ENCODE measurements at places on chromosomes 1 and 21.

DNA sequence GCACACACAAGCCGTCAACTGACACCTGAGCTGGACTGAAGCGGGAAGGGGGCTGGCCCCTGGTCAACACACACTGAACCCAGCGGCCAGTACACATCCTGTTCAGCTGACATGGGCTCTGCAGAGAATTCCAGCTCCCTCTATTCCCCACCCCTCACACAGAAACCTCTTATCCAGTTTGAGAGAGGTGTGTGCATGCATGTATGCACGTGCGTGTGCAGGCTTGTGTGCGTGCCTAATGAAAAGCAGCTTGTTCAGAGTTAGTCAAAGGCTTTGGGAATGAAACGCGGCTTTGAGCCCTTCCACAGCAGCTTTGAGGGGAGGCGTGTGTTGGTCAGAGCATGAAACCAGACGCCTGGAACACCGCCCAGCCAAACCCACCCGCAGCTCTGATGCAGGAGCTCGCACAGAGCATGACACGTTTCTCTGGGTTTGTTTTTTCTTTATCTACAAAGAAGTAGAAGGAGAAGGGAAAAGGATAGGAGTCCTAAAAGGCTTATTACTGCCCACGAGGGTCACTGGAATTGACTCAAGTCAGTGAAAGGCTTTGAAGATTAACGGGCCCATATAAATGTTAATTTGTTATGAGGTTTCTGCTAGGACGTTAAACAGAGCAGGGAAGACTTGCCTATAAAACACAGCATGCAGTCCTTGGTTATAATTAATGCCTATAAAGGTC, 184.2 kb downstream of the ETS2 start:
- no peak for DNase-seq

DNA sequence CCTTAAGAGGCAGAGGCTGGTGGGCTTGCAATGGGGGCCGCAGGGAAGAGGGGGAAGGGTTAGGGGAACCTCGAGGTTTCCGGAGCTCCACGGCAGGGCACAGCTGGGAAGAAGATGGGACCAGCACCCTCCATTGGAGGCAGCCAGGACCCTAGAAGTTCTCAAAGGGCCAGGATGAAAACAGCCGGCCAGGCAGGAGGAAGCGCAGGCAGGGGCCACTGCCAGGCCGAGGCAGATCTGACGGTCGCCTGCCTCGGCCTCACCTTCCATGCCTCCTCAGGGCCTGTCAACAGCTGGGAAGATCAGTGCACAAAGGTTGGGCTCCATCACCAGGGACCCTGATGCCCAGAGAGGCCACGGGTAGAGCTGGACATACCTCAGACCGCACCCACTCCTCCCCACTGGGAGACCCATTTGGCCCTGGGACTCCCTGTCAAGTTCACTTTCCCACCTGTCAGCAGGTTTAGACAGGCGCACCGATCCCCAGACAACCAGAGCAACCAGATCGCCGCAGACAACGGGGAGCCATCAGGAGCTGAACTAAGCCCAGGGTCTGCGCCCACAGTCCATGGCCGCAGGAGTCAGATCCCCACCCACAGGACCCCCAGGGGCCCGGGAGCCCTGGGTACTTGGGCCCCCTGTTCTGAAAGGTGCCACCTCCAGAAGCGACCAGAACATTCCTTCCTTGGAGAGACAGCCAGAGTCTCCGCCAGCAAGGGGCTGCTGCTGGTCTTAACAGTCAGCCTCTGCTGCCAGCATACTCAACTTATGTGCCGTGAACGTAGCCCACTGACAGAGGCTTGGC, 2.2 kb downstream of the SLC19A1 start:
- peak; percentile 3 for DNase-seq

GRCh38 chr21:38925923-38926322, 120.2 kb downstream of the ETS2 start:
- DNase-seq: no peak

DNA sequence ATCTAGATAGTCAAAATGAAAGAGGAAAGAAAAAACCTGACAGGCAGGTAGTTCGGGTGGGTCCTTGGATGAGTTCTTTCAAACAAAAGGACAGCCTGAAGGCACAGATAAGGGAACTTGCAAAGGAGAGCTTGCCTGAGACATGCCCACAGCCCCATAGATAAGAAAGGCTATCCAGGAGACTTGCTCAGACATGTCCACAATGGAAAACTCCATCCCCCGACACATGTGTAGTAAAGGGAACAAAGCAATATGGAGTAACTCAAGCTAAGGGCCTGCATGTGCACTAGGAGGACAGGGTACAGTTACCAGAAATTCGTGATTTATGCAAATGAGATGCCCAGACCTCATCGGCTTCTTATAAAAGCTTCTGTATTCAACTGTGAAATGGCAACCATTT, 281.5 kb downstream of the NEGR1 start:
- DNase-seq: no peak

GRCh38 chr21:46156678-46157077, 1.3 kb upstream of the FTCD start:
- DNase-seq: no peak

DNA sequence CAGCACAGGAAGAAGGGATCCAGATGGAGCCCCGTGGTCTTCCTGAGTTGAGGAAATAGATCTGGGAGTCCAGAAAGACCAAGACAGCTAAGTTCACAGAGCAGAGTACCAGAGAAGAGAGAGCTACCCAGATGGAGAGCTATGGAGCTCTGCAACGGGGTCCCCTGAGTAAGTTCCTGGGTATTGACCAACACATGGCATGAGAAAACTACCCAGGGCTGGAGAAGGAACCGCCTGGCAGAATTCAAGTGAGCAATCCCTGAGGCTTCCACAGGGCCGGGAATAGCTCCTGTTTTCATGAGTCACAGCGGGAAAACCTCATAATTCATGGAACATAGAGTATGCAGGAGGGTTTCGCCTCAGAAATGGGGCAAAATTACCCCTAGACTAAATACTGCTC, 19.7 kb downstream of the STPG1 start:
- DNase-seq: no peak

- DNase-seq: no peak
Observed at GRCh38 chr1:145985502-145986439, 10.6 kb downstream of the TXNIP start.

DNA sequence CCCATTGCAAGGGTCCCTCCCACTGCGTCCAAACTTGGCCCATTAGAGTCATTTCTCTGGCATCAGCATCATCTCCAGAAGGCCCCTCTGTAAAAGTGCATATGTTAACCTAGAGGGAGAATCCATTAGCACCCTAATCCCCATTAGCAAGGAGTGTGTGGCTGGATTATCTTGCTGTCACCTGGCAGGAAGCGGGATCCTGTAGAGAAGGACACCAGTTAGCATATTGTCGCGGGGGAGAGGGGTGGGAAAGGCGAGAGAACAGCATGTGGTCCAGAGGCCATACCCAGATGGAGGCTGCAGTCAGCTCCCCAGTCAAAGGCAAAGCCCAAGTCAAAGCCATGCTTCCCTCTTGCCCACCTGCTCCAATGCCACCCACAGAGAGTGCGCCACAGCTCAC, 64.0 kb downstream of the OLIG1 start:
- no peak for DNase-seq

- no peak for DNase-seq
Observed at GRCh38 chr1:21149855-21150432, 26.8 kb downstream of the EIF4G3 start.

DNA sequence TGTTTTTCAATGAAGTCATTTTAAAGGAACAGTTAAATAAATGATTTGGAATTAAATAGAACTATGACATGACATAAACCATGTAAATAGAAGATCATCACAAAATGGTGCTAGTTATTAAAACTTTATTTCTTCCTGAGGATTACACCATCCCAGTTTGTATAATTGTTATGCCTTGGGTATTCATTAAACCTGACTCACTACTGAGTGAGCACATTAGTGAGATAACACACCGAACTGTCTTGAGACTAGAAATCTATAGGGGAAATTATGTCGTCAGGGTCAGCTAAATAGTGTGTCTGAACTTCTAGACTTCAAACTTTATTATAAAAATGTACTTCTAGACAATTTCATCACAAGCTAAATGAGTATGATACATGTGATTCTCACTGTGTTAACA, 189.4 kb downstream of the NCAM2 start:
- no peak for DNase-seq

DNA sequence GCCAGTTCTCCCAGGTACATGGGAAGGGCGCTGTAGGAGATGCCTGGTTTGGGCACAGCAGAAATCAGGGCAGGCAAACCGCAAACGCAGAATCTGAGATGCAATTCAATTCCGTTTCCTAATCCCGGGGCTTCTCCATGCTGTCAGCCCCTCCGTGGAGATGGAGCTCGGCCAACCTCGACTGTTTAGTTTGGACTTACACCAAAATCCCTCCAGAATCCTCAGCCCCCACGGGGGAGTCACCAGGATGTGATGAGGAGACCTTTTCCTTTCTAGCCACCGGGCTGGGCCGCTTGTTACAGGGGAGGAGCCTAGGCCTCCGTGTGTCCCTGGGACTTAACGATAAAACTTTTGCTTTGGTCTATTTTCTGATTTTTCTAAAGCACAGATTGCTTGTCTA, 7.9 kb downstream of the SLC2A7 start:
- DNase-seq: no peak

DNA sequence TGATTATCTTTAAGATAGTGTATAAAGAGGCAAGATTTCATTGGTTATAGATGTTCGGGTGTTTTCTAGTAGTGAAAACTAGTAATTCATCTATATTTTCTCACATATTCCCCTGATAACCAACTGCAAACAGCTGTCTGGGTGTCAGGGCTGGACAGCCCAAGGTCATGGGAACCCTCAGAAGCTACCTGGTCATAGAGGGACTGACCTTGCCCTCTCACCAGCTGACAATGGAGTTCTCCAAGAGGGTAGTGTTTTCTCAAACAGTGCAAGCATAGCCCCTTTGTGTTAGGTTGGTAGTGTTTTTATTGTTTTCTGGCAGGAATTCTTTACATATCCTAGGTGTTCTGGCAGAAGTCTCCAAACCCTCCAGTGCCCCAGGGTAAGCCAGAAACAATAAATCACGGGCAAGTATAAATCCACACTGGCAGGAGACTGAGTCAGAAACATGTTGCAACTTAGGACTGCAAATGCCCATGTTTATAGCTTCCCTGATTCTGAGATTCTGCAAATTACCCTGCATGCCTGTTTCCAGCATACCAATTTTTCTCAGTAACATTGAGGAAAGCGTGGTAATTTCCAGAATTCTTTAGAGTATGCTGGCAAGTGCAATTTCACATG, 82.8 kb upstream of the ATP1A1 start:
- DNase-seq: no peak

- no peak for DNase-seq
Observed at GRCh38 chr1:103341377-103341880, 184.1 kb upstream of the RNPC3 start.

- no peak for DNase-seq
Observed at GRCh38 chr1:43309405-43310025, 8.7 kb downstream of the TIE1 start.

GRCh38 chr21:29195981-29196669, 65.7 kb downstream of the MAP3K7CL start:
- DNase-seq: peak; percentile 69

- DNase-seq: no peak
Observed at GRCh38 chr1:66940981-66941380, 16.2 kb downstream of the MIER1 start.

GRCh38 chr1:19356266-19356665, 44.1 kb downstream of the SLC66A1 start:
- no peak for DNase-seq

- peak; percentile 49 for DNase-seq
Observed at GRCh38 chr1:15417059-15417934, 7.6 kb downstream of the EFHD2 start.

GRCh38 chr1:209155546-209155945, 428.0 kb upstream of the CAMK1G start:
- no peak for DNase-seq

GRCh38 chr1:115129071-115129640, 39.9 kb upstream of the TSPAN2 start:
- no peak for DNase-seq

DNA sequence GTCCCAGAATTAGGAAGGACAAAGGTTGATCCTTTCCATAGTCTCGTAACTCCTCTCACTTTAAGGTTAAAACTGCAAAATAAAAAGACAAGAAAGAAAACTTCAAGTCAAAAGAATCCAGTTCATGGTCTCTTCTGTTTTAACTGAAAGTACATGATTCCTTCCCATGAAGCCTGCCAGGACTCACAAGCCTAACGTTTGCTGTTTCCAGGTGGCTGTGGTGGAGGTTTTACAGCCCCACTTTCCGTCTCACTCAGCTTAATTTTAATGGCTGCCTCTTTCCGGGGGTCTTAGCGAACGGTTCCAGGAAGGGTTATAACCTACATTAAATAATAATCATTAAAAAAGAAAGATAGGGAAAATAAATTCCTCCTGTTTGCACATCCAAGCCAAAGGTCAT, 136.8 kb upstream of the SPAG17 start:
- no peak for DNase-seq

- DNase-seq: peak; percentile 31
Observed at GRCh38 chr1:91402023-91402422, 2.6 kb downstream of the HFM1 start.

GRCh38 chr1:226097866-226098625, 35.5 kb downstream of the H3-3A start:
- DNase-seq: no peak

DNA sequence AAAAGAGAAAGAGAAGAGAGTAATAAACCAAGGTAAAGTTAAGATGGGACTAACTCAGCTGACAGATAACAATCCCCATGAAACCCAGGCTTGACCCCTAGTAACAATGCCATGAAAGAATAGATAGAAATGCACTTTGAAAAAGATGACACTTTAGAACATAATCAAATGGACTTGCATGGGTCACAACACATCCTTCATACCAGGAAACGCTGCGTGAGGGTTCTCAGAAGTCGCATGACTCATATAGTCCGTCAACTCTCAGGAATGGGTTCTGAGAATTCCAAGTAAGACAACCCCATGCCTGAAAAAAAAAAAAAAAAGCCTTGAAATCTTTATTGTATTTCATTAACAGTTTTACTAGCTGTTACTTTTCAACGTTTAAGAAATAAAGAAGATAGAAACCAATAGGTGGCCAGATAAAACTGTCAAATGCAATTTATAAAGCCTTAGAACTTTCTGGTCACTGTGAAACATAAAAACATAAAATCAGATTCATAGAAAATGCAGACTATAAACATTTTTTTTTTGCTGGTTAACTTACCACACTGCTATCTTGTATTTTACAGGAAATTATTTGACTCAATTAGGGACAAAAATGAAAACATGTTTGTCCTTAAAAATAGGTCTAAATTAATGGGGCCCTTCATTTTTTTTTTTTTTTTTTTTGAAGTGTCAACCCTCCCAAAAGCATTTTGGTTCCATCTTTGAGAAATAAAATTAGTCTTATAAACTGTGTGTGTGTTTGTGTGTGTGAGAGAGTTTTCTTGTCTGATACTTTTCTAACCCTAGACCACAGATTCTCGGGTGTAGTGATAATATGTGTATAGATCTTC, 202.1 kb downstream of the NCAM2 start:
- DNase-seq: no peak

Data from CD8-positive, alpha-beta T cell (primary cell).